ENCODE measurements at places on chromosomes 4 and X.

- DNase-seq, result no peak
Observed at GRCh38 chr4:185395238-185395955, at the start of gene LRP2BP. LRP2BP (minus strand) TSS chr4:185395924; CDS start chr4:185378186, 17,738 bp downstream.

DNA sequence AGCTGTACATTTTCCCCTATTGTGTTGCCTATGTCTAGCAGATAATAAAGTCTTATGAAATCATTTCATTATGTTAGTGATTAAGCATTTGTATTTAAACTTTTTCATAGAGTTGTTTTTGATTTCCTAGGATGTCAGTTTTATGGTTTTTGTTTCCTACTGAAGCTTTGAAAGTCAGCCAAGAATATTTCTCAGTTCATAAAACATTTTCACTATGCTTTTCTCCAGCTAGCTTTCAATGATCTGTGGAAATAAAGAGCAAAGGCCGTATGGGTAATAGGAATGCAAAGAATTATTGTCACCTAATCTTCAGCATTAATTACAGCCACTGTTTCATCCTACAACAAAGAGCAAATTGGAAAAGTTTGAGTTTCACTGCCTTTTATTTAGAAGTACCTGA is 145.7 kb upstream of the NUDT6 start:
- no peak for DNase-seq

GRCh38 chr4:8854931-8855330 is 16.7 kb downstream of the HMX1 start:
- no peak for DNase-seq

DNA sequence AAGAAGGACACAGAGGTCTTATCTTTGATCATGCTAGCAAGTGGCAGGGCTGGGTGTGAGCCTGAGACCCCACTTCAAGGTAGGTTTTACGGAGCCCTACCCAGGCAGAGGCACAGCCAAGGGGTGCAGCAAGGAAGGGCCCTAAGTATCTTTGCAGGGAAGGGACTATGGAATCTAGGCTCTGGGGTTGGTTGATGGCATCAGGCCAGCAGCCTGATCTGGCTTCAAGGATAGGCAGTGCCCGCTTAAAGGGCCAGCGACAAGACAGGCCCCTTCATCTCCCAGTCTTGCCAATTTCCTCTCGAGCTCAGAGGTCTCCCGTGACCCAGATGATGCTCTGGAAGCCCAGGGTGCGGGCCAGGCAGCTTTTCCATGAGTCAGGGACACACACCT is 5.8 kb downstream of the ABLIM2 start:
- DNase-seq, result no peak

- DNase-seq, result no peak
Observed at GRCh38 chr4:106676173-106676921, 307.8 kb upstream of the GIMD1 start.

GRCh38 chrX:16822723-16823122 is 36.5 kb downstream of the TXLNG start:
- DNase-seq, result no peak
